ENCODE measurements at places on chromosomes 4 and X.

DNA sequence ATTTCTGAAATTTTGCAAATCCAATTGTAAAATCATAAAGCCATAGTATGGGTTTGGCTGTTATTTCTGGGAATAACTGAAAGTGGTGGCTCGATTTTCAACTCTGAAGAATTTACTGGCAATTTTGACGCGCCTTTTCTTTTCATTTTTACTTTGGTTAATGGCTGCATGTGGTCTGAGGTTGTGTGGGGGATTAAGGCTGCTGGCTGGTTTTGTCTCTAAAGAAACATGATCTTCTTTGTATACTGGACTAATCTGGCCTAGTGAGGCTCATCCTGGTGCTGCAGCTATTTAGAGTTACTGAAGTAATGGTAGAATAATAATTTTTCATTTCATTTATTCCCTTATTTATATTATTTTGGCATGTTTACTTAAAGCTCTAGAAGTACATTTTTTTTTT, 164.0 kb downstream of the RNF150 start:
- no peak for DNase-seq

- DNase-seq: no peak
These were observed 144.4 kb upstream of the GATB start for GRCh38 chr4:151905197-151905596.

GRCh38 chrX:105221374-105221773, 880 bp upstream of the TEX13A start:
- no peak for DNase-seq

GRCh38 chrX:108309144-108309543, 129.1 kb downstream of the COL4A6 start:
- no peak for DNase-seq

GRCh38 chrX:148069759-148070503, 88.8 kb downstream of the FMR1NB start:
- DNase-seq: no peak

- DNase-seq: no peak
These were observed 200.4 kb downstream of the ARHGAP24 start for GRCh38 chr4:85675076-85676049.

- peak; percentile 15 for DNase-seq
These were observed 42.2 kb downstream of the SH2D1A start for GRCh38 chrX:124388562-124388961.

DNA sequence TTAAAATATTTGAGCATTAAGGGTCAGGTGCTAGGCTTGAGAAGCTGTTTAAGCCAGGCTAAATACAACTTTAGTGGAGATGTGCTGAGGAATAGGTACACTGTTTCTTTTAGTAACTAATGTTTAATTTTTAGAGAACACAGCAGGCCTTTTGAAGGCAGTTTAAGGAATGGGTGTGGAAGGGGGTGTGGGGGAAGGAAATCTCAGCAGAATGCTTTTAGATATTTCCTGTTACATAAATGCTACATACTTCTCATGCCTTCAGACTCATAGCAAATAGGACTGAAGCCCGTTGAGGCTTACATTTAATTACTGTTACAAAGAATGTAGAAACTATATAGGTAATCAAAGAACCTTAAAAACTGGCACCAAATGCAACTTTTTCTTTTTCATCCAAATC, 66.3 kb downstream of the WWC2 start:
- DNase-seq: no peak

DNA sequence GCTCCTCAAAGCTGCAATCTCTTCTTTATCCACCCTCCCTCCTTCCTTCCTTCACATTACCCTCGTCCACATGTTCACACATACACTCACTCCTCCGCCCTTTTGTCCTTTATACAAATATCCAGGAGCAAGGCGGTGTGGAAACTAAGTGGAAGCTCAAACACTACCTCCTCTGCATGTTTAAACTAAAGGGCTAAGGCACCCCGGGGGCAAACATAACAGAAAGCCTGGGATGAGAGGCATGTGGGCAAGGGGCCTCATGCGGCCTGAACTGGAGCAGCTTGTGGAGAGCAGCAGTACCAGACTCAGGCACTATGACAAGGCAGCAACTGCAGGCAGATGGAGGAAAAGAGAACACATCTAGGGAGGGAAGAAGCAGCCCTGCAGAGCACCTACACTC, 9.5 kb downstream of the MAB21L2 start:
- DNase-seq: no peak

DNA sequence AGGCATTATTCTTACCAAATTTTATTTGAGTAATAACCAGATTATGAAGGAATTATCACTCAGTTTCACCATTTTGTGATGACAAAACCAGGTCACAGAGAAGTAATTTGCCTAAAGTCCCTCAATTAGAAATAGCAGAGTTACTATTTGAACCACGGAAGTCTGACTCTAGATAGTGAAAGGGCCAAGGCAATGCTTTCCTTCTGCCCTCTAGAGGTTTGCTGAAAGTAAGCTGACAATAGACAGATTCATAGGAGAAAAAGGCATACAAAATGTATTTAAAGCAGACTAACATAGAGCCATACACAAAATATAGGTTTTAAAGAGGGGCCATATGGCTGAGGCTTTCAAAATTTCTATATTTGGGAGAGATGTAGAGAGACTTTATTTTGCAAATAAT, 43.1 kb downstream of the CXXC4 start:
- DNase-seq: no peak

- DNase-seq: no peak
These were observed 63.8 kb upstream of the ATOH1 start for GRCh38 chr4:93764639-93765246.

GRCh38 chr4:67853336-67853735, 30.5 kb downstream of the TMPRSS11D start:
- DNase-seq: no peak

DNA sequence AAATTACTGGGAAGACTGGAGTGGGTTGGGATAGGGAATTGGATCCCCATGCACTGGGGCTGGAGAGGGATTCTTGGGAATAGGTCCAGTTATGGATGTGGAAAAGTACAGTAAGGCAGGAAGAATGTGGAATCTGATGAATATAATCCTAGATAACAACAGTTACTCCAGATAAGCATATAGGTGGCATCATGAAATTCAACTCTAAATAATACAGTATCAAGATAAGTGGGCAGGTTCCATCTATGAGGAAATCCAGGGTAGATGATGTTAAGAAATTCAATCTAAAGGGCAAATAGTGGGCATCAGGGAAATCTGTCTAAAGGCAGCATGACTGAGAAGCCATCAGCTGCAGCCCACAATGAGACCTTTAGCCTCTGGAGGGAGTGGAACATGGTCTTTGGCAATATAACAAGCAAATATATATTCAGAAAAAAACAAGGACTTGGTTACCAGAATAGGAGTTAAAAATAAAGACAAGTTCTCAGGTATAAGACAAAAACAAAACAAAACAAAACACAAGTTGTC, 1.2 kb downstream of the DTHD1 start:
- no peak for DNase-seq

Measured in activated CD4-positive, CD25-positive, alpha-beta regulatory T cell treated with anti-CD3 and anti-CD28 coated beads, Interleukin-2, amount 50 U/mL, for 16 hours (primary cell).